GM13977 (cell line): ENCODE measurements at places on chromosomes 2 and 18.

GRCh38 chr18:70578480-70578879 is 289.6 kb downstream of the SOCS6 start:
- no peak for DNase-seq

DNA sequence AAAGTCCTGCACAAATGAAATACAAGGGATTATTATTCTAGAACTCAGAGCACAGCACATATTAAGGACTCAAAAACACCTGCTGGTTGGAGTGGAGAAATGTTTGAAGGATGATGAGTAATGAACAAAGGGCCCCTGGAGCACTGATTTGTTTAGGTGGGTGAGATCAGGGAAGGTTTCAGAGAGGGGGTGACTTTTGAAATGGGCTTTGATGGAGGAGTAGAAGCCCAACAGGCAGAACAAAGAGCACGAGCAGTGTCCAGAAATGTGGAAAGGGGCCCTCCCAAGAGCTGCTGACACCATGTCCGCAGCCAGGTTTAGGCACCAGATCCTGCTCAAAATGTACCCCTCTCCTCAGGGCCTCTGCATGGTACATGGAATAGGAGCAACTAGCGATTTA is 23.8 kb downstream of the KCNK3 start:
- DNase-seq: no peak

GRCh38 chr18:58338961-58339592 is 289.8 kb downstream of the ALPK2 start:
- DNase-seq: no peak

GRCh38 chr2:69177785-69178636 is 165.0 kb downstream of the ANTXR1 start:
- DNase-seq: peak; percentile 23

DNA sequence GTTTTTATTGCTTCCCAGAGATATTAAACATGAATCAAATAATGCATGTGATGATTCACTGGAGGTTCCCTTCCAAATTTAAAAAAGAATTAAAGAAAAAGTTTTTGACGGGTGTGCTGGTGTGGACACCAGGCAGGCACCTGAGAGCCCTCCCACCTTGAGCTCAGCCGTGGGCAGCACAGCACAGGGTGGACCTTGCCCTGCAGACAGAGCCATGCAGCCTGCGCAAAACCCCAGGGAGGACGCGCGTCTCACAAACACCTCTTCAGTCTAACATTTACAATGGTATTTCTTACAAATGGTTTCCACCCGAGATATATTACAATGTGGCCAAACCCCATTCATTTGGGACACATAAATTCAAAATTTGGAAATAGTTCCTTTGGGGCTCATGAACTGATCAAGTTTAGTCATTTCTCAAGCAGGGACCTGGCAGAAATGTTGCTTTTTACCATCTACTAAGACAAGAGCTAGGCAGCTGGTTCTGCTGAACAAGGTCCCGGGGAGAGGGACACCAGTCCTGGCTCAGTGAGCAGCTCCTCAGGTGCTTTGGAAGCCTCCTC is 45.4 kb downstream of the ODC1 start:
- DNase-seq: no peak

GRCh38 chr2:240413813-240414429 is 21.5 kb upstream of the GPC1 start:
- no peak for DNase-seq

DNA sequence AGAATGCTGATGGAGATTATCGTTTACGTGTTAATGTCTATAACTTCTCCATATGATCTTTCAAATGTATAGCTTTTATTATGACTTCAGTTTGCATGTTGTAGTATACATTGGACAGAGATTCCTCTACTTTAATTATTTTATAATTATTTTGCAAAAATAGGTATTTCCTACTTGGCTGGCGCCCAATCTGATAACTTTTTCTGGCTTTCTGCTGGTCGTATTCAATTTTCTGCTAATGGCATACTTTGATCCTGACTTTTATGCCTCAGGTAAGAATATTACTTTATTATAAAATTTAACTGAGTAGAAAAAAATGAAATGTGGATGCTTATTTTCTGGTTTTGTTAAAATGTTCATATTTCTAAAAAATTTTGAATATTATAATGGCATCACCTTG is 18.1 kb upstream of the ADGRF3 start:
- DNase-seq: no peak

DNA sequence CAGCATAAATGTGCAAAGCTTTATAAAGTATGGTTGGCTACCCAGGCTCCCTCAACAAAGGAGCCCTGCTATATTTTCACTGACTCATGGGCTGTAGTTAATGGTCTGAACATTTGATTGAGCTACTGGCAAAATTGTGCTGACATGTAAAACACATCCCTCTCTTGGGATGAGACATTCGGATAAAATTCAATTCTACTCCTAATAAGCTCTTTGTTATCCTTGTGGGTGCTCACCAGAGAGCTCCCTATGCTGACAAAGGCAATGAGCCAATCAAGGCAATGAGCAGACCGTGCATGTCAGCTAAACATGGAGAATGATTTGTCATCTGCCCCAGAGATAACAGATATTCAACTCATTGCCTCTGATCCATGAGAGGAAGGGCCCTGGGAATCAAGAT is 27.7 kb downstream of the SERPINB8 start:
- no peak for DNase-seq

DNA sequence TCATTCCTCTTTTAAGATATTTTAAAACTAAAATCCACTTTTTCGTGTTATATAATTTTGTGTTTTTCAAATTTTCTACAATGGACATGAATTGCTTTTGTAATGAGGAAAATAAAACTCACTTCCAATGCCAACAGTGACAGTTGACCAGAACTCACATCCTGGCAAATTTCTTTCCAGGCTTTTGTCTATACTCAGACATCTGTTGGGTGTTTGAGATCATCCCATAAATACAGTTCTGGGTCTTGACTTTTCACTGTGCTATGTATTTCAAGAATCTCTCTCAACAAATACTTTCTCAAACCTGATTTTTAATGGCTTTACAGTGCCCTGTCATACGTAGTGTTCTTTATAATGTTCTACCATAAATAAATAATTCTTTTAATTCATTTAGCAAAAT is 57.6 kb downstream of the RPL37A start:
- no peak for DNase-seq

GRCh38 chr2:223042704-223043118 is 9.3 kb upstream of the KCNE4 start:
- no peak for DNase-seq

GRCh38 chr18:77042583-77042982 is 90.0 kb downstream of the MBP start:
- no peak for DNase-seq
